M059J (cell line): ENCODE measurements at places on chromosomes 2 and 18.

DNA sequence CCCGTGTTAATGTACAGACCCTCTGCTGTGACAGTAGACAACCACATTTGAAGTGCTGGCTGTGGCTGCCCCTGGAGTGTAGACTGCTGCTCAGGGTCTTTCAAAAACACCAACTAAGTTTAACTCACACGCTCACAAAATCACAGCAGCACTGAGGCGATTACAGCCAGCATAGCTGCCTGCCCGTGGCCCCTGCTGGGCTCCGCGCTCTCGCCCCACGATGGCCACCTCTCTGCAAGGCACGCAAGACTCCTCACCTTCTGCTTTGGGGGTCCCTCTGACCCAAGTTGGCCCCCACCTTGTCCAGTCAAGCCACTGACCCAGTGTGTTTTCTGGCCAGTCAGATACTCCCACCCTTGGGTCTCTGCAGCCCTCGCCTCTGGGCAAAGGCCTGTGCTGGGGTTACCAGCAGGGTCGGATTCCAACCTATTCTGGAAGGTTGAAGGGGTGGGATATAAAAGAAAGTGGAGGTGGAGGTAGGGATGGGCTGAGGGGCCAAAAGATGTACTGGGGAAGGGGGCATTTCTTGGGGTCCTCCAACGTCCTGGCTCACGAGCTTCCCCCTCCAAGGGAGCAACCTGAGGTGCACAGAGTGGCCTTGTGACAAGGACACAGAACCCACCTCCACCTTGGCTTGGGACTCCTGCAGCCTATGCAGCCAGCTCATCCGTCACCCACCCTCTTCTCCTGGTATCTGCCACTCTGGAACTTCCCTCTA, 2.9 kb upstream of the B3GNT7 start:
- DNase-seq = no peak

DNA sequence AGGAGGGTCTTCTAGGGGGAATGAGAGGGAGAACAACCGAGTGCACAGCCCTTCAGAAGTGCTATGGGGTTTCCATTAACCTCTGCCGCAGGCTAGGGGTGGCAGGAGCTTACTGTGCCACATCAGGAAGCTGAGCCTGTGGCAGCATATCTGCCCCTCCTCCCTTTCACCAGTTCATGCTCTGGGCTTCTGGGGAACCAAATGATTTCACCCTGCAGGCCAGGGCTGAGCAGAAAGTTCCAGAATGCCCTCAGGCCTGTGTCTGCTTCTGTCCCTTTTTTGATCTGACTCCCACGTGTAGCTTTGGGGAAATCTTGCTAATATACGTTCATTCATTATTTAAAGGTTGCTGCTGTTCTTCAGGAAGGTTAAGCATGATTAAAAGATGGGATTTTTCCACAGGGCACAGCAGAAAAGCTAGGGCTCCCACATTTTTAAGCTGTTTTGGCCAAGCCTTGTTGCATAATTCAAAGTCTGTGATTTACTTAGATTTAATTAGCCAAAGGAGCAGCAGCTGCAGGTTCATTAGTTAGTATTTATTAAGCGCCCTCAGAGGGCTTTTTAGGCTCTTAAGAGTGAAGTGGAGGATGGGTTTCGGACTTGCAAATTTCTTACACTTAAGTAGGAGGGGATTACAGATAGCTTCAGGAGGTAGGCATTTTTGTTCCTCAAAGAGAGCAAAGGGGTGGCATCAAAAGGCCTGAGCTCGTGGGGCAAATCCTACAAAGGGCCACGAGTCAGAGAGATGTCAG, 10.2 kb downstream of the TMEM247 start:
- peak; percentile 23 for DNase-seq

GRCh38 chr2:27681841-27682240, 18.2 kb downstream of the SLC4A1AP start:
- peak; percentile 47 for DNase-seq

DNA sequence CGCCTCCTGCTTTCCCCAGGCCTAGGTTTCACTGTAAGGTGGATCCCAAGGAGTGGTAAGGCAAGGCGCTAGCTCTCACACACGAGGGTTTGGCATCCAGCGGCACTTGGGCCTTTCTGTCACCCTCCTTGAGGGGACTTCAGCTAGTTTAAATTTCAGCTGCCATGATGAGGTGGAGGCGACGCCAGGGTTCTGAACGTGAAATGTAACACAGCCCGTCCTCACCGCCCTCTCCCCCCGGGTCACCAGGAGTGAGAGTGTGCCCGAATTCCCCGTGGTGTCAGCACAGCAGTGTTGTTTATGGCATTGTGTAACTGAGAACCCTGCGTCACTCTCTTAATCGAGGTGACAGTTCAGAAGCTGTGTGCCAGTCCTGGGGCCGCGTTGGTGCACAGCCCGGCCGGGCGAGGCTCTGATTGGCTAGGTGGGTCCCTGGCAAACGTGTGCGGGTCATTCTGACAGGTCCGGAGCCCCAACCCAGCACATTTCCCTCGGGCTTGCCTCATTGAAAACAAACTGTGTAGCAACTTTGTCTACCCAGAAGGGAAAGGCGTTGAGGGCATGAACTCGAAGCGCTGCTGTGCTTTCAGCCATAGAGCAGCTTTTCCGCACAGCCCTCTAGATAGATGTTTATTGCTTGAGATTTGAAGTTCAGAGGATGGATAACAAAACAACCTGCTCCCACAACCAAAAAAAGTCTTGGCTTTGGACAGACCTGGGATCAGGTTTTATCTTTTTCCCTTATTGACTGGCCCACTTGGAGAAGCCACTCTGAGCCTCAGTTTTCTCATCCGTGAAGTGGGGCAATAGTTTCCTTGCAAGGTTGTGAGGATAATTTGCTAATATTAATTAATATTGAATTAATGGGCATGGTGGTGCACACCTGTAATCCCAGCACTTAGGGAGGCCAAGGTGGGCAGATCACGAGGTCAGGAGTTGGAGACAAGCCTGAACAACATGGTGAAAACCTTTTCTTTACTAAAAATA, 4.9 kb downstream of the CIDEA start:
- DNase-seq = no peak

GRCh38 chr2:216863946-216864345, 4.1 kb upstream of the TNP1 start:
- no peak for DNase-seq

DNA sequence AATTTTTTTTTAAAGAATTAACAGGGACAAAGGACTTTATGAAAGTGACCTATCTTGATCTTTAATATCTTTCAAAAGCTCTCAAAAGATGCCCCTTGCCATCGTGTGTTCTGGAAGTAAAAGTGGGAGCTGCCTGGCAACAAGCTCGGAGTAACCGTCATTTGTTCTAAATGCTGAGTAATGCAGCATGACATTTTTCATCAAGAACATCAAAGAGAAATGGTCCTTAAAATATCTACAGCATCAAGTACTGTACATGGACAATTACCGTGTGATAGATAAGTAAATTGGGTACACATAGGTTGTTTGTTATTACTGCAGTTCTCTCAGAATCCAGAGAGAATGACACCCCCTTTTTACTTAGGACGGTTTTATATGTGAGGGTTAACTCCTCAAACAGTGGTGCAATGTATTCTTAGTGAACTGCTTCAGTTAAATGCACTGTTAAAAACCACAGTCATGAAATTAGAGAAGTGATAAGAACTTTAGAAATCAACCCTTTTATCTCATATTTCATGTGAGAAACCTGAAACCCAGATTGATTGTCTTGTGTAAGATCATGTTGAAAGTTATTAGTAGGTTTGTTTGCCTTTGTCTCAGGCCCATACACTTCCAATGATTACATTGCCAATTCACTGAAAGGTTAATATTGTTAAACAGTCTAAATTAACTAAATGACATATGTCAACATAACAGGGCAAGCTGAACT, 90.6 kb upstream of the HNMT start:
- DNase-seq = no peak

DNA sequence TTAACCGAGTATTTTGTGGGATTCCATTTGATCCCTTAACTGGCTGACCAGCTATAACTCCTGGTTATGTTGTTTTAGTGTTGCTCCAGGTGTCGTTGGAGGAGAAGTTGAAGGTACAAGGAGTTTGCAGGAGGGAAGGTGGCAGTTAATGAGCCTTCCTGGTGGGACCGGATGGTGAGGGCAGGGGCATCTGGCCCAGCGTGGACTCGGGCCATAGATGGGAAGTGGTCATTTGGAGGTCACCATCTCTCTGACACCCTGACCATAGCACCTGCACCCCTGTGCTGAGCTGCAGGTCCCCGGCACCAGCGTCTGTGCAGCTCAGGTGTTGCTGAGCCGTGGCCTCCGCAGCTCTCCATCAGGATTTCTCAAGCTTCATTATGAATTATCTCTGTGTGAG, 51.4 kb upstream of the RBM44 start:
- no peak for DNase-seq

GRCh38 chr18:56393870-56394269, 244.5 kb downstream of the TXNL1 start:
- DNase-seq = no peak

DNA sequence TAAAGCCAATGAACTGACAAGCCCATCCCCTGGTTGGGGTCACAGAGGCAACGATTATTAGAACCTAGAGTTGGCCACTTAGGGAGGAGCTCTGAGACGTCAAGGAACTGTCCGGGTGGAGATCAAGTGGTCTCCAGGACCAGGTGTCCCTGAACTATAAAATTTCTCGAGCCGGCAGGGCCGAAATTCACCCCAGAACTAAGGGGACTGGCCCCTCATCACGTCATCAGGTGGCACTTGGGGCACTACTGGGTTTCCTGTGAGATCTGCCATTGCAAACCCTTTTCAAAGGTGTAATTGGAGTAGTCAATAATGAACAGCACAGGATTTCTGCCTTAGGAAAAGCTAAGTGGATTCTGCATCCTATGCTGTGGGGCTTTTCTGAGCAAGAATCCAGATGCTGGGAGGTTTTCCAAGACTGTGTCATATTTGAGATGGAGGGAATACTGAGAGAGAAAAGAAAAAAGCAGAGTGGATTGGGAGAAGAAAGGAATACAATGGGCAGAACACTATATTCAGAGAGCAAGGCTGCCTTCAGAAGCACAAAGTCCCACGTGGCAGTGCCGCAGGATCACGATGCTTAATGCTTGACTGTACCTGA, 113.6 kb downstream of the ALPK2 start:
- DNase-seq = no peak

DNA sequence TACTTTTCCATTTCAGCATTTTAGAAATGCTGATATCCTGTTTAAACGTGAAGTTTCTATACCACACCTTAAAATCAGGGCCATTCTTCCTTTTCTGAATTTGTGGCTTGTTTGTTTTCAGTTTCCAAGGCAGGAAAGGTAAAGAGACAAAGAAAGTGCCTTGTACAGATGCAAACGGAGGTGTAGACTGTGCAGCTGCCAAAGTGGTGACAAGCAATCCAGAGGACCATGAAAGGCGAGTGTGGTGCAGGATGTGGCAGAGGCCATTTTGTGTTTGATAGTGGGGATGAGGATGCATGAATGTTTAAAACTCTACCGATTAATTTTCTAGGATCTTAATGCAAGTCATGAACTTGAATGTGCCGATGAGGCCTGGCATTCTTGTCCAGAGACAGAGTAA, 733 bp downstream of the C2orf74 start:
- DNase-seq = no peak

DNA sequence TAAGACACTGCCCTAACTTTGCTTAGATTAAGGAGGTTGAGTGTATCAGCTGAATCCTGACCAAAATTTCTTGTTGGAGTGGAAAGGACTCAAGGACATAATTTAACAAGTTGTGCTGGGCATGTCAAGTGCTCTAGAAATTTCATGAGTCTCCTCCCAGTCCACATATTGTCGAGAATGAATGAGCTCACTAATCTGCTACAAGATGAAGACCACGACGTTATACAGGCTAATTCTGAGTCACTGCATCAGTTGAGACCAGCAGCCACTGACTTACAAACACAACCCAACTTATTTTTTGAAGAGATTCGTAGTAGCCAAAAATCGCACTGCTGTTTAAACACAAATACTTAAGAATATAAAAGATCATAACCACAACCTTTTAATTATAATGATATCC, 28.7 kb upstream of the SLC8A1 start:
- no peak for DNase-seq

GRCh38 chr2:237291138-237291792, 122.7 kb downstream of the COL6A3 start:
- DNase-seq = peak; percentile 95

GRCh38 chr2:152506843-152507242, 171.9 kb downstream of the FMNL2 start:
- DNase-seq = peak; percentile 93

GRCh38 chr2:218282173-218282991, 9.9 kb downstream of the TMBIM1 start:
- peak; percentile 66 for DNase-seq

DNA sequence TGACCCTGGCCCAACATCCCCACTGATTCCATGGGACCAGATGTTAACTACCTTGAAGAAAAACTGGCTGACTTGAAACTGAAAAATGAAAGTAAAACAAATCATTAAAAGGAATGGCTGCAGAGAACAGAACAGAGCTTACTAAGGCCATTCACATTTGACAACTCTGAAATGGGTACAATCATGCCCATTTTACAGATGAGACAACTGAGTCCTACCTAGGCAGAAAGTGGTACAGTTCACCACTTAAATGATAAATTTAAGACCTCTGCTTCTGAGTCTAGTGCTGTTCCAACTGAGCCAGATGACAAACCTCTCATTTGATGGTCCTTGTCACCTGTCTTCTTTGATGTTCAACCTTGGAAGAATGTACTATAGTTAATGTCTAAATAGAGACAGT, 65.8 kb downstream of the THNSL2 start:
- DNase-seq = no peak

DNA sequence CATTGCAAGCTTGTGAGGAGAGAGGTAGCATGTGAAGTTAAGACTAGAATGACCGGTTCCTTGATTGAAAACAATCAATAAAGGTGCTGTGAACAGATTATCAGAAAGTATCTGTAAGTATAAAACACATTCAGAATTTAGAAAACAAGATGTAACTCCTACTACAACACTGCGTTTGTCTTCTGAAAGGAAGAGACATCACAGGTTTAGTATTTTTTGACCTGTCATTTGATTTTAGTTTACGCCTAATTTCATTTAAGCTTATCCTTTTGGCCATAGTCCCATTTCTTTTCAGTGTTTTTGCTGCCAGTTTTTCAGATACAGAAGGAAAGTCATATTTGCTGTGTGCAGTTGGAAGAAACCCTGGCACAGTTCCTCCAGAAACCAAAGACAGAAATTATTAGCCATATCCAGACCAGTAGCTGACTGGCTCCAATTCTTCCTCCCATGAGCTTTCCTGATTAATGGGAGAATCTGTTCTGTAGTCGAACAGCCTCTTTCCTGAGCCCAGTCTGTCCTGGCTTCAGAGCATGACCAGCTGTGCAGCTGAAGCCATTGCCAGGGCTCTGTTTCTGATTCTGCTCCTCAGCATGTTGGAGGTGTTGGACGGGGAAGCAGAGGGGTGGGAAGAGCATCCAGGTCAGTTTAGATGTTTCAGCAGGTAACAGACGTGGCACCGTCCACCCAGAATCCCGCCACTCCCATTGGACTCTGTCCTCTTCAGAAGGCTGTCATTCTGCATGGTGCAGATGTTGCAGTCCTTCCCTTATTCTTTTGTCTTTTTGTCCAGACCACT, 61.0 kb downstream of the CRIM1 start:
- DNase-seq = no peak

- no peak for DNase-seq
Measured at GRCh38 chr2:127614246-127614645, 31.7 kb upstream of the GPR17 start.

DNA sequence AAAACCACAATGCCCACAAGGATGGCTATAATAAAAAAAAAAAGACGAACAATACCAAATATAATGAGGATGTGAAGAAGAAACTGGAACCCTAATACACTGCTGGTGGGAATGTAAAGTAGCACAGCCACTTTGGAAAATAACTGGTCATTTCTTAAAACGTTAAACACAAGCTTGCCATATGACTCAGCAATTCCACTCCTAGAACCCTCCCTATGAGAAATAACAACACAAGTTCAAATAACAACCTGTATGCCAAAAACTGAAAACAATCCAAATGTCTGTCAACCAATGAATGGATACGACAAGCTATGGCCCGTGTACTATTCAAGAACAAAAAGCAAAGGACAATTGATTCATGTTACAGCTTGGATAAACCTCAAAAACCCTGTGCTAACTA, 7.0 kb upstream of the ALPK2 start:
- DNase-seq = peak; percentile 95
